ENCODE measurements at places on chromosomes 6 and 20.

GRCh38 chr20:9705722-9706476 lies 133.0 kb downstream of the PAK5 start:
- DNase-seq: no peak

GRCh38 chr6:73671911-73672685 lies 18.3 kb upstream of the SLC17A5 start:
- DNase-seq: no peak

DNA sequence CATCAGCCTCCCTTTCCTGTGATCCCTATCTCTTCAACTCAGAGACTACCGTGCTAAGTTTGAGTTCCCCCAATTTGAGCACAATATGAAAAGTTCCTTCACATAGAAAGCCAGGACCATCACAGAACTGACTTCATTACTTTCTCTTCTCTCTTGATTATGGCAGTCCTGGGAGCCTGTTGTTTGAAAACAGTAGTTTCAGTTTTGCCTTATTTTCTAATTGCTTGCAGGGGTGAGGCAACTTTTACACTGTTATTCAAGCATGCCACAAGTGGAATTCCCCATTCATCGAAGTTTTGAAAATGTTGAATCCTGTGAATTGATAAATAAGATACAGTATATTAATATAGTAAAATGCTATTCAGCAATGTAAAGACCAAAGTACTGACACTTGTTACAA lies 569.7 kb upstream of the MARCKS start:
- no peak for DNase-seq

DNA sequence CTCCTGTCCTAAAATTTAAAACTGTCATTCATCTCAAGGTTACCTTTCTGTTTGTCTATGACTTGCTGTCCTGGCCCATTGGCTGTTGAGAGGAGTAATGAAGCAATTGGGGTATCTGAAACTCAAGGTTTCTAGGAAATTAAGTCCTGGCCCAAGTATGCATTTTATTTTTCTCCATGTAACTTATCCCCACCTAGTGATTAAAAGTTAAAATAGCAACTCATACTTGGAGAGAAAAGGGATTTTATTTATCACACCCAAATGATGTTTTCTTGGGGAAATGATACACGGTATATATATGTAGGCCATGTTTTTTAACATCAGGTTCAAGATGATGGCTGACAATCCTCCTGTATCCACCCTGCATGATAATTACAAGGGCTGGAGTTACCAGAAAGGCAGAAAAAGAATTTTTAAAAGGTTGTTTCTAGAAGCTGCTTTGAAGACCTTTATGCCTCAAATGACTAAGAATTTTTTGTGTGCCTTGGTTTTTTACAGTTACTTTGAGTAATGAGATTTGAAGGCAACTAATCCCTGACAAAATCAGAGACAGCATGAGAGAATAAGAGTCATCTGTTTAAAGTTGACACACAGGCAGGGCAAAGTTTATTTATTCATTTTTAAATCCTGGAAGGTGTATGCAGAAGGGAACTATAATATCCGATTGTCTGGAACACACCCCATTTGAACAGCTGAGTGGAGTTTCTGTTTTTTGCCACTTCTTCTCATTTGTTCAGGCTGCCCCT lies 28.9 kb upstream of the C6orf58 start:
- DNase-seq: no peak

DNA sequence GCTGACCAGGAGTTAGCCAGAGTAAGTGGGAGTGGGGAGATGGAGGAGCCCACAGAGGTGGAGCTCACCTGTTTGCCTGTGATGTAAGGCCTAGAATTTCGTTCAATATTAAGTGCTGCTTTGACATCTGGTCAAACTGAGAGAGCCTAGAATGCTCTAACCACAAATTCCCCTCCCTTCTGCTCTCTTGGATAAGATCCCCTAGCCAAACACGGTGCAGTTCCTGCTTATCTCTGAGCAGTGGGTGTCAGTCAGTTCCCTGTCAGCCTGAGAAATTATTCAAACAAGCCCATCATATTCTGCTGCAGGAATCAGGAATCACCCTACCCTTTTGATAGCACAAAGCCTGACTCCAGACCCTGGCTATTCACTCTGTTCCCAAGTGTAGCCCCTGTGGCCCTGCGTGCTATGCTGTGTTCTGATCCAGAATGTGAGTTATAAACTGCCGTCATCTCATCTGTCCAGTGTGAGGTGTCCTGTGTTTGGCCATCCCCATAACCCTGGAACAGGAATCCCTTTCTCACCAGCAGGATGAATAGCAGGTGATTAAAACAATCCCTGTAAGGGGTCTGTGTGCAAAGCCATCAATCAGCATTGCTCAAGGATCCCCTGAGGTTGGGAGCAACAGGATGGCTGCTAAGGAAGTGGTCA lies 31.8 kb upstream of the ZNF133 start:
- no peak for DNase-seq

DNA sequence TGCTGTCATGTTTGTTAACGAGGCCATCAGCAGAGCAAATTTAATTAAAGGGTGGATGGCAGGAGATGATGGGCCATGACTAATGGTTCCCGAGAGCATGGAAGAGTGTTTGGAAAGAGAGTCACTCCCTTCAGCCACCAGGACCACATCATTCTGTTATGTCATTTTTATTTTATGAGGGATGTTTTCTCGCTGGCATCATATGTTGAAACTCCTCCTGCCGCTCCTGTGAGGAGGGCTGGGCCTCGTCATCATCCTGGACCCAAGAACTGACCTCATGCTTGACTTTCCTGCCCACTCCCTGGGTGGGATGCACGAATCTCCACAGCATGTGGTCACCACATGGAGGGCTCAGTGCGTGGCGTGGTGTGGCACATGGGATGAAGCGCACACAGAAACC lies 86.4 kb upstream of the FRMD1 start:
- DNase-seq: no peak

- DNase-seq: no peak
Measured at GRCh38 chr6:50198245-50198644, 148.5 kb upstream of the DEFB112 start.

DNA sequence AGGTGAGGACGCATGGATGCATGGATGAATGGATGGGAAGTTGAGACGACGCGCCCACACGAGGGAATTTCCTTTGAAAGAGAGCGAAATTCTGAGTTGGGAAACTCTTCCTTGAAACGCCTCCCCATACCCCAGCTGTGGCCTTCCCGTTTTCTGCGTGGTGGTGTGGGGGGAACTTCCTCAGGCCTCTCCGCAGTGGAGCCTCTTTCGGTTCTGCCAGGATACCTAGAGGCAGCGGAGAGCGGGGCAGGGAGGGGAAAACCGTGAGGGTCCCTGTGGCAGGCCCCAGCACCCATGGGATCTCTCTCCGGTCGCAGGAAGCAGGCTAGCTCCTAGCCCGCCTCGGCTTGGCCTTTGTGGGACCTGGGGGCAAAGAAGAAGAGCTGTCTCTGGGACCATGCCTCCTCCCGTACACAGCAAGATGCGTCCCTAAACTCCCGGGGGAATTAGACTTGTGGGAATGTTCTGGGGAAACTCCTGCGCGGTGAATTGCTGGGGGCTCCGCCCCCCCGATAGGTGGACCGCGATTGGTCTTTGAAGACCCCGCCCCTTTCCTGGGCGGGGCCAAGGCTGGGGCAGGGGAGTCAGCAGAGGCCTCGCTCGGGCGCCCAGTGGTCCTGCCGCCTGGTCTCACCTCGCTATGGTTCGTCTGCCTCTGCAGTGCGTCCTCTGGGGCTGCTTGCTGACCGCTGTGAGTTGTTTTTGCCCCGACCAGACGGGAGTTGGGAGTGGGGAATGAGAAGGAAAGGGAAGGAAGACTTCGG lies at the start of gene CD40:
CD40 (plus strand) TSS at position 611 of the 764 bp plus-strand sequence; CDS start at position 641, 30 bp downstream.
- peak; percentile 61 for DNase-seq

- DNase-seq: peak; percentile 86
Measured at GRCh38 chr20:3768342-3769130, 983 bp upstream of the ADISSP start.

GRCh38 chr20:4563534-4563933 lies 158.2 kb upstream of the PRND start:
- no peak for DNase-seq

DNA sequence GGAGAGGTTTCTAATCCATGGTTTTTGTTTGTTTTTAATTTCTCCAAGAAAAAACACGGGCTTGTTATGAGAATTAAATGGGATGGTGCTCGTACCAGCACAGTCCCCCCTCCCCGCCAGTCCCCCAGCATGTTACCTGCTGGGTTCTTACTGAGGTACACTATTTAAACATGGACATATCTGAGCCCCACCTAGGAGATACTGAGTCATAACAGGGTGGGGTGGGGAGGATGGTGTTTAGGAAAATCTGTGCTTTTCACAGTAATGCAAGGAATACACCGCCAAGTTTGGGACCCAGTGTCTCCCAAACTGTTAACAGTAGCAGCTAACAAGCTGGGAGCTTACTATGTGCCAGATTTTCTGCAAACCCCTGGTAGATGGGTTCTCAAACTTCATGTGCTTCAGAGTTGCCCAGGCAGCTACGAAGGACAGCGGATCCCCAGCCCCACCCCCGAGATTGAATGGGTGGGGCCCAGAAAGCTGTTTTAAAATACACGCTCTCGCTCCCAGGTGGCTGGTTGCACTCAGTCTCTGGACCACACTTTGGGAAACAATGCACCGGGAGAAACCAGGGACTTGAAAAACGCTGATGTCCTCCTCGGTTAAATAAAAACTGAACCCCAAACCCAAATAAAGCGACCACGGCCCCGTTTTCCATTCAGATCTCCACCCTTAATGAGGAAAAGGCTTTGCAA lies 995 bp downstream of the ZFP64 start:
- DNase-seq: no peak

GRCh38 chr6:35754452-35755277 lies 17.8 kb downstream of the ARMC12 start:
- DNase-seq: no peak

DNA sequence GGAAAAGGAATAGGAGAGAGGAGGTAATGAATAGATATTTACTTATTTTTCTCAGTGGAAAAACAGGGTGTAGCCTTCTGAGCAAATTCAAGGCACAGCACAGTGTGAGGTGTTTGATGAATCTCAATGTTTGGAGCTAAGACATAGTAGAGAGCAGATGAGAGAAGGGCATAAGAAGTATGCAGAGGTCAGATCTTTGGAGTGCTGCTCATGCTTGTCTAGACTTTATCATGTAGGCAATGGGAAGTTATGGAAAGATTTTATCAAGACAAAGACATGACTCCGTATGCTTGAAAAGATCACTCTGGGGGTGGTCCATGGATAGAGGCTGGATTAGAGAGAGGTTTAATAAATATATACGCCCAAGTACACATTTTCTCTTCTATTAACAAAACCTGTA lies 217.0 kb upstream of the CNR1 start:
- no peak for DNase-seq

- DNase-seq: no peak
Measured at GRCh38 chr20:63084563-63084927, 77.8 kb upstream of the BHLHE23 start.

DNA sequence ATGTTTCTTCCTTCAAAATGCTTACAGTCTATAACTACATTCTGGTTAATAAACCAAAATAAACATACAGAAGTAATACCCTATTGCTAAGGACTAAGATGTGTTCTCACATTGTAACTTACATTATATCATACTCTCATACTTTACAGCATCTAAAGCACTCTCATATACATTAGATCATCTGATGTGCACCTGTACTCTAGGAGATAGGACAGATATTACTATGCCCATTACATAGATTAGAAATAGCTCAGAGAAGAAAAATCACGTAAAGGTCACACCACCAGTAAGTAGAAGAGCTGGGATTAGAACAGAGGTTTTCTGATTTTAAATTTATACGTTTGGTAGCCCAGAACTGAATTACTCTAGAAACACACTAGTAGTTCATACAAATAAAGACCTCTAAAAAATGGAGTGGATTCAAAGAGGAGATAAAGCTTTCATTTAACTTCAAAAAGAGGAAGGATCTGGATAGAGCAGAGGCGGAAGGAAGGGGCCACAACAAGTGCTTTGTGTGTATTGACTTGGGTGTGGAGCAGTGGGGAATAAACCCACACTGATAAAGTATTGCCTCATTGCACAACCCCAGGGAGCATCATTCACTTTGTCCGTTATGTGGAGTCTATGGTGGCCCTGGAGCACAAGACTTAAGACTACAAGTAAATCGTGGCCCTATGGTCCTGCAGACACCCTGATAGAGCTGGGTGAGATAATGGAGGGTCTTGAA lies 30.9 kb downstream of the SLC2A12 start:
- no peak for DNase-seq

DNA sequence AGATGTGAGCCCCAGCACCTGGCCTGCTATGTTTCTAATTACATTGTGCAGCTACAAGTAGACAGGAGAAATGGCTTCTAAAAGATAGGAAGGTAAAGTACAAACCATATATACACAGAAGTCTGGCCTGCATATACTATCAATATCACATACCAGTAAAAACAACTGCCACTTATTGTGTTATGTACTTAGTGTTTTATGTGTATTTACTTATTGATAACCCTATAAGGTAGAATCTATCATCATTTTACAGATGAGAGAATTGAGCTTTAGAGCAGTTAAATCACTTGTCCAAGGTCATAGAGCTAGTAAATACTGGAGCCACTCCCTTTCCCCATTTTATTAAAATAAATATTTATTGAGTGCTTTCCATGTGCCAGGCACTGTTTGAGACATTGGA lies 102.4 kb upstream of the PRDM1 start:
- no peak for DNase-seq

GRCh38 chr20:8790442-8791074 lies 278.3 kb upstream of the PLCB4 start:
- no peak for DNase-seq

DNA sequence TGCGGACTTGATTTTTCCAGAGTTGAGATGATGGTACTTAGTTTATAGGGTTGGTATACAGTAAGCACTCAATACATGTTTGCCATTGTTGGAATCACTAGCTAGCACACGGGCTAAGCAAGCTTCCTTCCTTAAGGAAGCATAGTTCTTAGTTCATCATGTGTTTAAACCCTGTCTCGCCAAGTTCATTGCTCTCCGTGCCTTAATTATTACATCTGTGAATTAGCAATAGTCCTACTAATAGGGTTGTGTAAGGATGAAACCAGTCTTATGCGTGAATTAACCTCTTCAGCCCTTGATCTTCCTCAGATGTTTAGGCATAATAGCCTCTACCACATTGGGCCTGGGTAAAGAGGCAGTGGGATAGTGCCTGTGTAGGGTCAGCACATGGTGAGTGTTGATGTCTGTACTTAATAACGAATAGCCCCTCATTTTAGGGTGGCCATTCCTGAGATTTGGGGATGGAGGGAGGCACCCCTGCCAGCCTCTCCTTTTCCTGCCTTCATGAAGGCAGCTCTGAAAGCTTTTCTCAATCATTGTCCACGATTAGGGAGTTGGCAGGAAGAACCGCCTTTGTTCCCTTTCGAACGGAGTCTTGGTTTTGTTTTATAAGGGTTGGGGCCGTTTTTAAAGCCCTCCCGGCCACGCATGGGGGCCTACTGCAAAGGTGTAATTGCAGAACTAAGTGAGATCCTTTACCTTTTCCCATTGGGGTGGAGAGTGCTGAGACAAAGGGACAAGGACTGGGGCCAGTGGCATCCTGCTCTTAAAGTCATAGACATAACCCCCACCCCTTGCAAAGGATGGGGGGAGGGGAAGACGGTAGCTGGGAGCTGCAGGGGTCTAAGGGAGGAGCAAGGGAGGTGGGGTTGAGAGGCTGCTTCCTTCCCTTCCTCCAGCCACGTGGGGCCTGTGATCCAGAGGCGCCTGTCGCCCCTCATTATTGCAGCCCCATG lies 2.1 kb downstream of the DNMT3B start:
- DNase-seq: no peak
